ENCODE measurements at places on chromosomes 3 and 15.

DNA sequence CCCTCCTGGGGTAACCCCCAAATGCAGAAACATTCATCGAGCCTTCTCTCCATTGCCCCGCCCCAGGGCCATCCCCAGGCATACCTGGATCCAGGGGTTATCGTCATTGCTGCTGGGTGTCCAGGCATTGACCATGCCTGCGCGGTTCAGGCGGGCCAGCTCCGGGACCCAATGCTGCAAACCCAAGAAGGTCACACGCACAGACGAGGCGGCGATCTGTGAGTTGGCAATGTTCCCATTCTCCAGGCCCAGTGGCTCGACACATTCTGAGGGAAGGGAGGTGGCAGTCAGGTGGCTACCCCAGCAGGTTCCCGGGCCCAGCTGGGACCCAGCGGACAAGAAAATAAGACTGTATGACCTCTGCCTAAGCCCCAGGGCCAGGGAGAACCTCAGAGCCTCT, 6.1 kb downstream of the MFGE8 start:
- DNase-seq: no peak

- DNase-seq: no peak
These were observed 197.7 kb downstream of the LPP start for GRCh38 chr3:188351648-188352047.

DNA sequence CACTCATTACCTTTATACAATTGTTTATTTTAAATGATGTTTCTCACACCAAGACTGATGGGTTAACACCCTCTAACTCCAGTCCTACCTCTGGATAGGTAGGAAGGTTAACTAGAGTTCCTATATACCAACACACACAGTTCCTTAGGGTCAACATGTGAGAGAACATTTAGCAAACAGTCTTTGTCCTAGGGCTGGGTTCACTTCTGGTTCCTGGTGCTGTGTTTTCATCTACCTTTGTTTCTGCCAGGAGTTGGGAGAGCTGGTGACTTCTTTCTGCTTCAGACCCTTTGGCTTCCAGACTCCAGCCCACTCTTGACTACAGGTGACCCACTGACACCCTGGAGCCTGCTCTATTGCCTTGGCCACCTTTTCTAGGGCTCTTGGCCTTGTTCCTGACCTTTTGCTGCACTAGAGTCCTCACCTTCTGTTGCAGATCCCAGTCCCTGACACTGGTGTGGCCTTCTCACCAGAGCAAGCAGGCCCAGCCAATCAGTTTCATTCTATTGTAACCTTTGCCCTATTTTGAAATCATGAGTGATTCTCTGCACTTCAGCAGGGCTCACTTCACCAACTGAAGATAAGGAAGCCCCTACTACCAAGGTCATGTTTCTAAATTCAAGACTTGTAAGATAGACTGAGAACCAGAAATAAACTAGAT, 50.0 kb upstream of the SECISBP2L start:
- no peak for DNase-seq

DNA sequence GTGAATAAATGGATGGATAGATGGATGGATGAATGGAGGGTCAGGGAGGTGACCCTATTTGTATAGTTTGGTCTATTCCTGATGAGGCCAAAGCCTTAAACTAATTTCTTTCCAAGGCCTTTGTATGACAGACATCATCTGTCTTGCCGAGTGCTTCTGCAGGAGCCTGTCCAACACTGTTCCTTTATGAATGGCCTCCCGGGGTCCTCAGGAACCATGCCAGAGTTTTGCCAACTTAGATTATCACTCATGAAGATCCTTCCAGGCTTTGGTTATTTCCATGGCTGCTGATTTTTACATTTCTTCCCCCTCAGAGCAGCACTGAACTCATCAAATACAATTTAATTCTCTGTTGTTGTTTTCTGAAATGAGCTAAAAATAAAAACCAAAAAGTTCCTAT, 133.0 kb upstream of the SOX2 start:
- DNase-seq: no peak

DNA sequence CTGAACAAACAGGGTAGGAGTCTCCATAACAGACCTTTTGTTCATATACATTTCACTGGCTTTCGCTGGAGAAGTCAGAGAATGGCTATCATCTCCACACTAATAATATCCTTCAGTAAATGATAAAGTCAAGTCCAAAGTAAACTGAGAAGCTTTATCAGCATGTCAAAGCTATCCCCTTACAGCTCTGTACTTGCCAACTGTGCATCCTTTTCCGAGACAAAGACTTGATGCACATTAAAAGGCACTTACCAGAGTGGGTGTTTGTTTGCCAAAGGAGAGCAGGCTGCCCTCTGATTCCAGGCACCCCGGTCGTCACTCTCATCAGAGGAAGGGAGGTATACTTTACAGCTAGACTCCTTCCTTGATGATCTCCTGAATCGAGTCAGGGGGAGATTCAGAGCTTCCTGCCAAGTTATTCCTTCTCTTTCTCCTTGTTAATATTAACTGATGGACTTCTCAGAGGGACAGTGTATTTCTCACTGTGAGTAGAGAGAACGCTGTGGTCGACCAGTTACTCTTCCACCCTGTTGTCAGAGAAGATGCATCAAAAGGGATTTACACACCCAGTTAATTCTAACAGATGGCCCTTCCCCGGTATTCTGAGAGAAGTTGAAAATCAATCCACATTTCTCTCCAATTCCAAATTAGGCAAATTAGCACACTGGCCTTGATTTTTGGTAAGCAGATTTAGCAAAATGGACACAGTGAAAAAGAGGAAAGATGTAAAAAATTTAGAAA, 504.7 kb upstream of the NR2F2 start:
- no peak for DNase-seq

GRCh38 chr15:80558631-80559319, 136.3 kb upstream of the ABHD17C start:
- DNase-seq: no peak

GRCh38 chr3:150710097-150710496, 6.4 kb upstream of the ERICH6 start:
- no peak for DNase-seq
